Activated CD4-positive, alpha-beta T cell treated with anti-CD3 and anti-CD28 coated beads, Interleukin-2, Interleukin-4, amounts not matched to agents 100 ng/mL and 50 ng/mL, durations not matched to agents 16 hours and 8 hours (primary cell): ENCODE measurements at places on chromosomes 5 and 9.

- DNase-seq = peak; percentile 43
Observed at GRCh38 chr5:72268753-72269410, 51.2 kb downstream of the MRPS27 start.

GRCh38 chr5:152058267-152058666, 133.6 kb upstream of the GLRA1 start:
- DNase-seq = no peak

GRCh38 chr9:129174724-129175514, 3.1 kb downstream of the IER5L start:
- no peak for DNase-seq

DNA sequence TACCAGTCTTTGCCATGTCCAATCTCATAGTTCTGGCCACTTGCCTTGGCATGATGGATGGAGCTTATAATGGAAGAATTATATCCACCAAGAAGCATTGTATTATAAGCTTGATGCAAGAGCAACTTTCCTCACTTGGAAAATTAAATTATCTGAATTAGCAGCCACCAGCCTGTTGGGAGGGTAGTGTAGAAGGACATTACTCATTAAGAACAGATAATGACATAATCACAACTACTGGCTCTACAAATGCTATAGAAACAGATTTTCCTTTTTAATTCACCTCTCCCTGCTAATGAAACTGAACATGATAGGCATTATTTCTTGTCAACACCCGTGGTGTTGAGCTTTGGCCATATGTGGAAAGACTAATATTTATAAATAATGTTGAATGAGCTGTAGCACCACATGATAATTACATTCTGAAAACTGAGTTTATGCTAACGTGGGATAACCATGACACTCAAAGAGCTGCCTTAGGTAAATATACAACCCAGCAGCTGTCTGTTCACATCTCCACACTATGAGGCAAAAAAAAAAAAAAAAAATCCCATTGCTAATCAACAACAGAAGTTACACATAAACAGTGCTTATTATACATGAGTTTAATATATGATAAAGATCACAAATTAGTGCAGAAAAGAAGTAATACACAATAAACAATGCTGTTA, 48.1 kb upstream of the NR4A3 start:
- no peak for DNase-seq
